ENCODE measurements at places on chromosomes 5 and 9.
A peak's percentile ranks its signal among the peaks of the same experiment; 100 is the strongest.

DNA sequence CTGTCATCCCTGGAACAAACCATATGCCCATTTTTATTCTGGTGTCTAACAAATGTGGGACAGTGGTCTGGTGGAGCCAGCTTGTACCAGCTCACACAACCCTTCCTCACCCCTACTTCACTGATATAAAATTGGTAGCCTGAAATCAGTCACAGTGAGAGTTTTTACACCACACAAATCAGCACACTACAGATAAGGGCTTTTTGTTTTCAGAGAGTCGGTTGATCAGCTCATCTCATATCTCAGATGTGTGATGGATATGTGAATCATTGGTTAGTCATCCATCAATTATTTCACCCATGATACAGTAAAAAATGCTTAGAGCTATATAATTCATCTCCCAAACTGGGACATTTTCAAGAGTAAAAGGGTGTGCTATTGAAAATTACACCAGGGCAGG lies 529.2 kb downstream of the EBF1 start:
- no peak for DNase-seq

DNA sequence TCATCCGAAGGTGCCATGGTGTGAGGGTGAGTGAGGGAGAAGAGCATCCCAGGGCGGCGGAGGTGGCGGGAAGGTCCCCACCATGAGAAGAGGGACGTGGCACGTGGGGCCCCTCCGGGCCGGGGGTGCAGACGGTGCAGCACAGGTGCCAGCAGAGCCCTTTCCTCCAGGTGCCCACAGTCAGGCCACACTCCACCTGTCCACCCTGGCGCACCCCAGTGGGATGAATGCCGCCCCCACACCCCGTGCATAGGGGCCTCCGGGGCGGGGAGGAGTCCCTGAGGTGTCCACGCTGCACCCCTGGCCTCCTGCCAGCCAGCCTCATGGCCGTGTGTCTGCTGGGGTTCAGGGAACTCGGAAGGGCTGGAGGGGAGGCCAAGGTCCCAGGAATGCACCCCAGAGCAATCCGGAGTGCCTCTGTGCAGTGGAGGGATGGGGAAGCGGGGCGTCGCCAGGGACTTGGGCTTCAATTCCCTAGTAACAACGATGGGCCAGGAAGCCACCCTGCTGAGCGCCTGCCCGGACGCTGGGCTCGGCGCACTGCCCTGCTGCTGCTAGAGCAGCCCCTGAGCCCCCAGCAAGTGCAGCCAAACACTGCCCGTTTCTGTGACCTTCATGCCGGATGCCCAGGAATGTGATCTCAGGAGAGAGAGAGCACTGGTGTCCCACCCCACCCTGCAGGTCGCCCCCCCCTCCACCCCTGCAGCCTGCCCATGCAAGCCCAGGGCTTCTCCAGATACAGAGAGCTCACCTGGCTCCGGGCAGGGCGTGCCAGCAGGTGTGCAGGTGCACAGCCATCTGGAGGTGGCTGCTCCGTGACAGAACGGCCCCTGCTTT lies 8.8 kb upstream of the NACC2 start:
- DNase-seq, result no peak

- DNase-seq, result no peak
Measured at GRCh38 chr5:151676314-151676712, 10.4 kb downstream of the SPARC start.

GRCh38 chr5:157602505-157602904 lies 26.9 kb upstream of the ADAM19 start:
- peak; percentile 67 for DNase-seq

- DNase-seq, result no peak
Measured at GRCh38 chr5:4777435-4777834, 362.7 kb upstream of the ADAMTS16 start.

- DNase-seq, result no peak
Measured at GRCh38 chr5:9082996-9083395, 462.9 kb downstream of the SEMA5A start.

- no peak for DNase-seq
Measured at GRCh38 chr5:123358751-123359150, 64.5 kb downstream of the CEP120 start.

- no peak for DNase-seq
Measured at GRCh38 chr9:123431581-123431980, 75.6 kb downstream of the CRB2 start.

Measured in MV-4-11 (cell line).